ENCODE measurements at places on chromosomes 4 and X. TPM values are rescaled to one million over a fixed set of nuclear protein-coding genes. Genes with fewer than 3 reads are reported as not detected.

GRCh38 chrX:65933085-65933589, 106.7 kb downstream of the VSIG4 start:
- no peak for DNase-seq

- DNase-seq: no peak
These were observed 5.0 kb downstream of the KLHL5 start for GRCh38 chr4:39067031-39067430.

DNA sequence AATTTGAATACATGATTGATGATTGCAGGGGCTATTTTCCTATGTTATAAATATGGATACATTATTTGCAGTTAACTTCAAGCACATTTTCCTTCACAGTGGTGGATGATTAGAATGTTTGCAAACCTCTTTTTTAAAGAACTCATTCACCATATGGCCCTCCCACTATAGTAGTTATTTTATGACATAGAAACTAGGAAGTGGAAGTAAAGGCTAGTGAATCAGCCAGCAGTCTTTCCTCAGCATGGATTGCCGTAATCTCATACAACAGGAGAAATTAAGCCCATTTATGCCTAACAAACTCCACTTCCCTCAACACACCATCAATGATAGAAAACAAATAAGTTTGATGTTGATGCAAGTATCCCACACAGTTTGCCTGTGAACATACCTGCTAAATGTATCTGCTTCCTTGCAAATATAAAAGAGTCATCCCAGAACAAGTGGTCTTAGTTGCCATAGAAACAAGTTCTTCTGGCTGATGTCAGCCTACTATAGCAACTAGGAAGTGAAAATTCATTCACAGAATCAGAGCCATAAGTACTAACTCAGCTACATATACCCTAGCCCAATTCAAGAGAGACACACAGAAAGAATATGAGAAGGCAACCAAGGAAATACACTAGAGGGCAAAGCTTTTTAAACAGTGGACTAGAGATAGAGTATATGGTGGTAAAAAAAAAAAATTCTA, 100.9 kb upstream of the RADX start:
- no peak for DNase-seq

- no peak for DNase-seq
These were observed 53.4 kb downstream of the KDR start for GRCh38 chr4:55071951-55072350.

DNA sequence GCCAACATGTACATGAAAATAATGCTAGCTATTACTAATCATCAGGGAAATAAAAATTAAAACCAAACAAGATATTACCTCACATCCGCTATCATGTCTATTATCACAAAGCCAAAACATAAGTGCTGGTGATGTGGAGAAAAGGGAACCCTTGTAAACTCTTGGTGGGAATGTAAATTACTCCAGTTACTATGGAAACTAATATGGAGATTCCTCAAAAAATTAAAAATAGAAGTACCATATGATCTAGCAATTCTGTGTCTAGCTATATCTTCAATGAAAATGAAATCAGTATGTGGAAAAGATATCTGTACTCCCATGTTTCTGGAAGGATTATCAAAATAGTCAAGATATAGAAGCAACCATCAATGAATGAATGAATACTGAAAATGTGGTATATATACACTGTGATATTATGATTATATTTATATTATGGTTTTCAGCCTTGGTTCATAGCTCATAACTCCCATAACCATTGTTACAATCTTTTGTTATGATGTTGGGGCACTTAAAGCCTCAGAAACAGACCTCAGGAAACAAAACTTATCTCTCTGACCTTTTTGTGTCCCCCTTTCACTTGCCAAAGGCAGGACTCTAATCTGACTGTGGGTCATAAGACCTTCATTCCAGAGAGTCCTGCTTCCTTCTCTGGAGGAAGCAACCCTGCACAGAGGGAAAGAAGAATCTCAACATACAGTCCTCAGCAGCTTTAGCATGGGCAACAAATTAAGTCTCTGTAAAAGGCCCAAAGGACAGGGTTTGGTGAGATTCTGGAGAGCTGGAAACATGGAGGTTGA, 933.2 kb downstream of the ADGRL3 start:
- no peak for DNase-seq

The TRAPPC2 gene
- polyA plus RNA-seq: 21.5 TPM

DNA sequence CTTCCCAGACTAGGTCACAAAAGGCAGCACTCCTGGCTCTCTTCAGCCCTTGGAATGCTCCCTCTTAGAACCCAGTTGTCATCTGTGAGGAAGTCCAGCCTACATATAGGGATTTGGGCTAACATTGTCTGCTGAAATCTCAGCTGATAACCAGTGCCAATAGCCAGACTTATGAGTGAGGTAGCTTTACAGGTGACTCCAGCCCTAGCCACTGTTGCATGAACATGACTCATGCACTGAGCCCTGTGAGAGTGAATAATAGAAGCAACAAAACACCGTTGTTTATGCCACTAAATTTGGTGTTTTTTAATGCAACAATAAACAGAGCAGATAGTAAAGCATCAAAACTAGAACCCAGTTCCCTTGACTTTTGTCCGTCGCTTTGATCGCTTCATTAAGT, 433.2 kb downstream of the STIM2 start:
- no peak for DNase-seq

The USP26 gene
- not detected for polyA plus RNA-seq

The AFM gene
- 20.8 TPM for polyA plus RNA-seq

DNA sequence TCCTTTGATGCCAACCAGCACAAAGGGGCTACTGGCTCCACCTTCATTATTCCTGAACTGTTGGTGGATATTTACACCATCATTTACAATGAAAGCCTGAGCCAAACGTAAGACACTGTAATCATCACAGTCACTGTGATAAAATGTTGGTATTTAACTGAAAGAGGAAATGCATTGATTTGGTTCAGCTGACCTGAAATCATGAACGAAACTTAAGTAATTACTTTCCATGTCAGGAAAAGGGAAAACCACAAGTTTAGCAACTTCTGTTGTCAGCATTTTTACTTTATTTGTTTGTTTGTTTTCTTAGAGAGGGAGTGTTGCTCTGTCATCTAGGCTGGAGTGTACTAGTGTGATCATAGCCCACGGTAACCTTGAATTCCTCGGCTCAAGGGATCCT, 247.8 kb upstream of the FAM47A start:
- DNase-seq: no peak

DNA sequence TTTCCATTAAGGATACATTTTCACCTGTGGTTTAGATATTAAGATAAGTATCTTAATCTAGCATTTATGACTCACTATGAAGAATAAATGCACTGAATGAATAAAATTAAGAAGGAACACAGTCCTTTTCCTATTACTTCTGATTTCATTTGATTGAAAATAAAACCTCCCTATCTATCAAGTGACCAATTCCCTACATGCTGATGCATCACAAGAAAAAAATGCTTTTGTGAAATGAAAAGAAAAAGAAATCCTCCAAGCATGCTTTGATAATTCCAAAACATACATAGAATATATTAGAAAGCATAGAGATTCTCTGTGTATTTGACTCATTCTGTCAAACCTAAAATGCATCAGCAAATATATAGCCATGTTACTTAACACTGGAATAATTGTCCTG, 37.1 kb downstream of the PCDH10 start:
- no peak for DNase-seq

- DNase-seq: no peak
These were observed 33.2 kb upstream of the BMP15 start for GRCh38 chrX:50877310-50877709.

The SSX3 gene
- polyA plus RNA-seq: not detected

GRCh38 chr4:15130441-15130840, 128.2 kb downstream of the CPEB2 start:
- DNase-seq: no peak

The PDLIM3 gene
- 4.9 TPM for polyA plus RNA-seq

DNA sequence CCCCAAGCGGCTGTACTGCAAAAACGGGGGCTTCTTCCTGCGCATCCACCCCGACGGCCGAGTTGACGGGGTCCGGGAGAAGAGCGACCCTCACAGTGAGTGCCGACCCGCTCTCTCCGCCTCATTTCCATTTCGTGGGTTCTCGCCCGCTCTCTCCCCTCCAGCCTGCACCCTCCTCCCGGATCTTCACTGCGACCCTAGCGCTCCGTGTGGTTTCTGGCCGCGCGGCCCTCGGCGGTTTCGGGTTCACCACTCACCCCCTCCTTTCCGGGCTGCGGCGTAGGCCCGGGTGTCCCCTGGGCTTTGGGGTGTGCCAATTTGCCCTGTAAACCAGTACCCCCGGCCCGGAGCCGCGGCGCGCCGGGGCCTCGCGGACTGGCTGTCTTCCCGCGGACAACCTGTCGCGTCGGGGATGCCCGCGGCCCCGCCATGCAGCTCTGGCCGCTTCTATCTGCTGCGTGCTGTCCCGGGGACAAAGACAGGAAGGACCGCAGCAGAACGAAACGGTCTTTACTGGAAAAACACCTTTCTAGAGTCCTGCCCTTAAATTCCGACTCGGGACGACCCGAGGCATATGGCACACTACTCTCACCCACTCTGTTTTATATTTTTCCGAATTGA, 737 bp downstream of the FGF2 start:
- DNase-seq: peak; percentile 36

The RBM46 gene
- polyA plus RNA-seq: 0.07 TPM

DNA sequence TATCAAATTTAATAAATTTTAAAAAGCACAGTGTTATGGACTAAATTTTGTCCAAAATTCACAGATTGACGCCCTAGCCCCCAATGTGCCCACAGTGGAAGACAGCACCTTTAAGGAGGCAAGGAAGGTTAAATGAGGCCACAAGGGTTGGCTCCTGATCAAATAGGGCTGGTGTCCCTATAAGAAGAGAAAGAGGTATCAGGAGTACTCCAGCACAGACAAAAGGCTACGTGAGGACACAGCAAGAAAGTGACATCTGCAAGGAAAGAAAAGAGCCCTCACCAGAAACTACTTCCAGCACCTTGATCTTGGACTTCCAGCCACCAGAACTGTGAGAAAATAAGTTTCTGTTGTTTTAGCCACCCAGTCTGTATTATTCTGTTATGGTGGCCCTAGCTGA, 48.8 kb downstream of the FAM13A start:
- no peak for DNase-seq

GRCh38 chrX:53227224-53227765, 2.3 kb upstream of the KDM5C start:
- DNase-seq: no peak

All from left renal cortex interstitium (tissue), 4 donors.